ENCODE measurements at places on chromosomes 11 and 22.

DNA sequence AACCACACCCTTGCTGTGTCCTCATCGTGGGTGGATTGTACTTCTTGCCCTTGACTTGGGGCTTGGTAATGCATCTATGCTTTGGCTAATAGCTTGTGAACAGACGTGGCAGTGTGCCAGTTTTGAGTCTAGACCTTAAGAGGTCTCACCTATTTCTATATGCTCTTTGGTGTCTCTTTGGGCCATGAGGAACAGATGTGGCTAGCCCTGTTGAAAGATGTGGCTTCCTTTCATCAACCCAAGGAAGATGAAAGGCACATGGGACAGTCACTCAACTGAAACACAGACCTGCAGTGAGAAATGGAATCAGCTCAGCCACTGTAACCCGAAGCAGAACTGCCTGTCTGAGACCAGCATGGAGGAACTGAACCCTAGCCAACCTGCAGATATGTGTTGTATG lies 7.9 kb upstream of the NELL1 start:
- no peak for DNase-seq

DNA sequence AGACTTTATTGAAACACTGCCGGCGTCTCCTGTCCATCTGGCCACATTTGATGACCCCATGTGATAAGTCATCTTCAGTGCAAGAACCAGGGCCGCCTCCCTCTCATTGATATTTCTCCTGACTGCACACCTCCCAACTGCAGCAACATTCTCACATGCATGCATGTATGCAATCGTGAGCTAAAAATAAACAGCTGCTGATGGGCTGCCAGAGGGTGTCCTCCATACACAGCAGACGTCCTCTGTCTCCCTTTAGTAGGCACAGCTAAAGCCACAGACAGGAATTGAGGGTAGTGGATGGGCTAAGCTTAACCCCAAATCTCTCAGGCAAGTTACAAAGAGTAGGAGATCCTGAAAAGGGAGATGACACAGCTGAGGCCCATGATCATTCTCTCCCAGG lies 106.7 kb upstream of the HSD17B12 start:
- DNase-seq, result peak; percentile 31

GRCh38 chr11:107834995-107835394 lies 23.6 kb downstream of the SLC35F2 start:
- no peak for DNase-seq

DNA sequence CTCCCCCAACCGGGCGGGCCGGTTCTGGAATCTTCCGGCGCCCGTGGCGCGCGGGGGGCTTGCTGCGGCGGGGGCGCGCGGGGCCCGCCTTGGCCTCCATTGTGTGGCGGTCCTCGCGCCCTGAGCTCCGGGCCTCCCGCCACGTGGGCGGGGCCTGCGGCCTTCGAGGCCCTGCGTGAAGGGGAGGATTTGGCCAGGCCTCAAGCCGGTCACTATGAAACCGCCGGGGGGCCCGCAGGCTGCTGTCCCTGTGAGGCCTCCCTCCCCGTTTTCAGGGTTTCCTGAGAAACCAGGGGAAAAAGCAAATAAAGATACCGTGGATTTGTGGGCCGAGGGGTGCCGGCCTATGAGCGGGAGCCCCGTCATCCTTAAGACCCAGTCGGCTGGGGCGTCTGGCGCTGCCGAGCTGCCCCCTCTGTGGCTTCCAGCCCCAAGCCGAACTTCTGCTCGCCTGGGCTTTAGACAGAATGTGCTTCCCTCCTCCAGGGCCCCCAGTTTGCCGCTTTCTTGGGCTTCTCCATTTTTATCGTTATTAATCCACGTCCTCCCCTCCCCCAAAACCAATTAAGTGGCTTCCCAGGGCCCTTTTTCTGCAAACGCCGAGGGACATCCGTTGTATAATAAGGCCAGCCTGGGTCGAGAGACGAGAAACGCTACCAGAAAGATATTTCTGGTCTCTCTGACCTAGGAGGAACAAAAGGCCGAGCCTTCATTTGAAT lies 602 bp downstream of the EWSR1 start:
- DNase-seq, result peak; percentile 75

DNA sequence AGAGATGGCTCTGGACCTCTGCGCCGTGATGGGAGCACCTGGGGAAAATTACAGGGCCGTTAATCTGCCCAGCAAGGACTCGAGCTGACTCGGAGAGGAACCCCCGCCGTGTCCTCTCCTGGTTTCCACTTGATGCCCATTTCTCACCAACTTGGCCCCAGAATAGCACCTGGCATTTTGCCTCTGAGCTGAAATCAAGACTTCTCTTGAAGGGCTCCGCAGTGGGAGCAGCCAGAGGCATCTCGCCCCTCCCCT lies 19.0 kb upstream of the CABP7 start:
- no peak for DNase-seq

- no peak for DNase-seq
These were observed 214.5 kb downstream of the BARX2 start for GRCh38 chr11:129590030-129590752.

All from brain (organoid and tissue), 16 donors.